ENCODE measurements at places on chromosomes 7 and 10.

DNA sequence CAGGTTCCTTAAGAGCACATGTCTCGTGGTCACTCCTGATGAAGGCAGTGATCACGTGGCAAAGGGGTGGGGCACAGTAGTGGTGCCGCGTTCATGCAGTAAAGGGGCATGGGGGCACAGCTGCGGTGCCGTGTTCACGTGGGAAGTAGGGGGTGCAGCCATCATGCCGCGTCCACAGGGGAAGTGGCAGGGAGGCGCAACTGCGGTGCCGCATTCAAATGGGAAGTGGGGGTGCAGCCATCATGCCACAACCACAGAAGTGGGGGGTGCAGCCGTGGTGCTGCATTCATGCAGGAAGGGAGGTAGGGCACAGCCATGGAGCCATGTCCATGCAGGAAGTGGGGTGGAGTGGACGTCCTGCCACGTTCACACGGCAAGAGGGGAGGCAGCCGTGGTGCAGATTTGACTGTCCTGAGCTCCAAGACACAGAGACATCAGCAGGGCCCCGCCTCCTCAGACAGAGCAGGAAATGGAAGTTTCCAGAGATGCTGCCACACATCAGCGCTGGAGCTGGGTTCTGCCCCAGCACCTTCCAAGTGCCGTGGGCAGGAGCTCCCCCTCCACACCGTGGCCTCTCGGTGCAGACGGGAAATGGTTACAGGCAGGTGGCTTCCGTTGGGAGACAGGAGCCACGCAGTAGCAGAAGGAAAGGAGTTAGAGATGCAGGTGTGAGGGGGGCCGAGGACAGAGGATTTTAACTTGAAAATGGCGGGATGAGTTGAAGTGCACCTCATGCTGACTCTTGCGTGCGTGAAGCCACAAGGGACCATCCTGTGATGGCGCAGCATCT, 95.0 kb upstream of the DDC start:
- peak; percentile 80 for DNase-seq

DNA sequence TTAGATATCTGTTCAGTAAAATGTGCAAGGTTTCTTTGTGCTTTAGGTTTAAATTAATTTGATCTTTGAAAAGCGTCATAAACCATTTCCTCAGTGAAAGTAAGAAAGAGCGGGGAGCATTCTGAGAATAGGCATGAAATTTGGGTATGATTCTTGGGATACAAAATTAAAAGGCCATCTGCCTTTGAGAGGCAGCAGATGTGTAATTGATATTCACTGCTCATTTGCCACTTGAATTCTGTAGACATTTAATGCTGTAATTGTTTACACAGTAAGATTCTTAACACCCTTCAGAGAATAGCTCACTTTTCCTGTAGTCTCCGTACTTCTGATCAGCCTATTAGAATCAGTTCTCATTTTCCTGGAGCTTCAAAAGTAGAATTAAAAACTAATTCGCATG, 18.7 kb downstream of the FRMD4A start:
- DNase-seq, result no peak

DNA sequence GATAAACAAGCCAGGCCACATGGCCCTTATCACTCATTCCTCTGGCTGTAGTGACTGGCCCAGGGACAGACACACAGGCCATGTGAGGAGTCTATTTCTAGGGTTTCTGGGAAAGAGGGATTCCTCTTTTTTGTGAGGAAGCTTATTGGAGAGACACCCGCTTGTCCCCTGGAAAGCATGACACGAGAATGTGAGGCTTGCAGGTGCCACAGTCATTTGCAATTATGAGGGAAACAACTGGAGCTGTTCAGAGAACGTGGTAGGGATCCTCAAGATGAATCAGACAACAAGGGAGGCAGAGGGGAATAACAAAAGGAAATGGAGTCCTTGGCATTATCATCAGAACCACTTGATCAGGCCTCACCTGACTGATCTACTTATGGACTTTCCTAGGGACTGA, 64.5 kb downstream of the ADCYAP1R1 start:
- no peak for DNase-seq

DNA sequence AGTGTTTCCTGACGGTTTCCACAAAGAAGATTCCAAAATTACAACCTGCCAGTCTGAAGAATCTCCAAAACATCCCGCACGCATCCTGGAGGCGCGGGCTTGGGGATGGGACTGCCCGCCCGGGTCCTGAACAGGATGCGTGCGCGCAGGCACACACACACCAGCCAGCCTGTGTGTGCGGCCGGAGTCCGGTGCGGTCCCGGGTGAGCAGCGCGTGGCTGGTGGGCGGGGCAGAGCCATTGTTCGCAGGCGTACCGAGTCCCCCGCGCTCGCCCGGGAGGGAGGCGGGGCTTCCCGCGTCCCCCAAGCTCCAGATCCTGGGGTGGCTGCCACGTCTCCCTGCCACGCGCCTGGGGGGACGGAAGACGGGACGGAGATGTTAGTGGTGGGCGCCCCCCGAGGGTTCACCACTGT, 675 bp upstream of the SCD start:
- DNase-seq, result peak; percentile 91

DNA sequence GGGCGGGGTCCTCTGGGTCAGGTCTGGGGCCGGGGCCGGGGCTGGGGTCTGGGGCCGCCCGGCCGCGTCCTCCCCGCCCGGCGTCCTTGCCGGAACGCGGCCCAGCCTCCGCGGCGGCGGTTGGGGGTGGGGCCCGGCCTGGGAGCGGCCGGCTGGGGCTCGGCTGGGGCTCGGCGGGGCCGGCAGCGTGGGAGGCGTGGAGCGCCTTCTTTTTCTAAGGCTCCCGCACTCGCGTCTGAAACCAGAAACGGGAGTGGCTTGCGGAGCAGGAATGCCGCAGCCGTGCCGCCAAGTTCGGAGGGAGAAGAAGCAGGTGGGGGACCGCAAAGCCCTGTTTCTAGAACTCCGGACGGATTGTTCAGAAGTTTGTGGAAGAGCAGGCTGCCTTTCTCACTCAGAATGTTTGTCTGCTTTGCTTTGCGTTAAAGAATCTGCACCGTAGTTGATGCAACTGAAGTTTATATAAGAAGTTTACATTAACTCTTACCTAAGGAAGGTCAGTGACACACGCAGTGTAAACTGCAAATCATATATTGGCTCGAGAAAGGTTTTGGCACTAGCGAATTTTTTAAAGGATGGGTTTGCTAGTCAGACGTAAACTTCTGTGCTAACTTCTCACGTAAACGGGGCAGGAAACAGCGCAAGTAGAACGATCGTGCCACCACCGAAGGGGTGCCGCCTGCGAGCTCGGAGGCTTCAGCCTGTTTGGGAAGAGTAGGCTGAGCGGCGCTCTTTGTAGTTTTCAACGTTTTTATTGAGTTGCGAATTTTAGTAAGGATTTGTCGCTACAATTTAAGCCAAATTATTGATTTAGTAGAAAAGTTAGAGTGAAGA, 729 bp downstream of the DNAJB6 start:
- peak; percentile 79 for DNase-seq

DNA sequence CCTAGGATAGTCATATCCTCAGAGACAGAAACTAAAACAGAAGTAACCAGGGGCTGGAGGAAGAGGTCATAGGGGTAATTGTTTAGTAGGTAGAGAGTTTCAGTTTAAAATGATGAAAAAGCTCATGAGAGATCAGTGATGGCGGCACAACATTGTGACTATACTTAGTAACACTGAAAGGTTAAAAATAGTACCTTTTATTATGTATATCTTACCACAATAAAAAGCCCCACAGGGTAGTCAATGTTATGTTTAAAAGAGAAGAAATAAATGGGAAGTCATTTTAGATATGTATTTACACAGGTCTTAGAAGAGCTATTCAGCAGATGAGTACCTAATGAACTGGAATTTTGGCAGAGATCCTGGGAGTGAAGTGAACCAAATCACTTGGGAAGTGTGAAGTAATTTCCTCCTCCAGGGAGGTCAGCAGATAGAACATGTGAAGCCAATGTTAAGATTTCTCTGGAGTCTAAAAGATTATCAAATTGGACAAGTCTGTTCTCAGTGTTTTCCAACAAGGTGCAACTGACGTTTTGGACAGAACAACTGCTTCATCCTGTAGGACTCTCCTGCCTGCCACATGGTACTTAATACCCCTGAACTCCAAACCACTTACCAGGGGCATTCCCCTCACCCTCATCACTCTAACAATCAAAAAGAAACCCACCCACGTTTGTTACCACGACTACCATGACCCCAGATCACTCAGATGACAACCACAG, 6.4 kb downstream of the CDCA7L start:
- peak; percentile 90 for DNase-seq

GRCh38 chr7:66238773-66239466, 33.8 kb downstream of the TPST1 start:
- no peak for DNase-seq

GRCh38 chr7:76071316-76072242, 23.7 kb downstream of the MDH2 start:
- DNase-seq, result no peak

DNA sequence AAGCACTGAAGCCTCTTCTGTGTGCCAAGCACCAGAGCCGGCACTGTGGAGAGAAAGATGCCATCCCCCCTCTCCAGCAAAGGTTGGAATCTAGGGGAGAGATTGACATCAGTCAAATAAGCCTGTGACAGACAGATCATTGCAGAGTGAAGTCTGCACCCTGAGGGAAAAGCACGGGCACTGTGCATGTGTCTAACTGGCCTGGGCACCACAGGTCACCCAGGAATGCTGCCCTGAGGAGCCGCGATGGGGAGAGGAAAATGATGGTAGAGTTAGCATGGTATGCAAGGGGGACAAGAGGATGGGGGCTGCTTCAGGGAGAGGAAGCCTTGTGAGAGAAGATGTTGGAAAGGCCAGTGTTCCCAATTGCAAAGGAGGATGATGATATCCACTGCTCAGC, 261.0 kb downstream of the GRID1 start:
- no peak for DNase-seq

GRCh38 chr7:113698556-113699220, 220.1 kb downstream of the PPP1R3A start:
- peak; percentile 7 for DNase-seq

DNA sequence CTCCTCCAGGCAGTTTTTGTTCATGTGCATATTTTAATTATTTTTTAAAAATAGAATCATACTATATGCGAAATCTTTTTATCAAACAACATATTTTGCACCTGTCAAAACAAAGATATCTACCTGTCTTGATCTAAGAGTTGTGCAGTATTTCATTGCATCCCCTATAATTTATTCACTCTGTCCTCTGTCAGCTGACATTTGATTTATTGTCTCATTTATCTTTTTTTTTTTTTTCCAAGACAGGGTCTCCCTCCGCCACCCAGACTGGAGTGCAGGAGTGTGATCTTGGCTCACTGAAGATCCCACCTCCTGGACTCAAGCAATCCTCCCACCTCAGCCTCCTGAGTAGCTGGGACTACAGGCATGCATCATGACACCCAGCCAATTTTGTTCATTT, 49.0 kb downstream of the PRLHR start:
- no peak for DNase-seq

GRCh38 chr7:55641273-55641691, 69.0 kb upstream of the VOPP1 start:
- peak; percentile 42 for DNase-seq

DNA sequence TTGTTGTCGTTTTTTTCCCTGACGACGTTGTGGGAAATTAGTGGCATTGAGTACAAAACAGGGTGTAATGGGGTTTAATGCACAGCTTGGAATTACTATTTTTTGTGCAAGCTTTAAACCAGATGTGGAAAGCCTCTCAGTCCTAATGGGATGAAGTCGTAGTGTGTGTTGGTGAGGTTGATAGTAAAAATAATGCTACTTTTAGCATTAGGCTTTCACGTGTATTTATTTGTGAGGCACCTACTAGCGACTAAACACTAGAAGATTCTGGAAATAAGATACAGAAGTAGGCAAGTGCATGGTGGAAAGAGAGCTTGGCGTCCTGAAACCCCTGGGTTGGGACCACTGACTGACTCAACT, 588 bp upstream of the ORC5 start:
- no peak for DNase-seq

GRCh38 chr7:44117801-44118429, 5.4 kb downstream of the POLD2 start:
- no peak for DNase-seq

- DNase-seq, result no peak
These were observed 83.5 kb downstream of the RABGEF1 start for GRCh38 chr7:66824041-66824440.

DNA sequence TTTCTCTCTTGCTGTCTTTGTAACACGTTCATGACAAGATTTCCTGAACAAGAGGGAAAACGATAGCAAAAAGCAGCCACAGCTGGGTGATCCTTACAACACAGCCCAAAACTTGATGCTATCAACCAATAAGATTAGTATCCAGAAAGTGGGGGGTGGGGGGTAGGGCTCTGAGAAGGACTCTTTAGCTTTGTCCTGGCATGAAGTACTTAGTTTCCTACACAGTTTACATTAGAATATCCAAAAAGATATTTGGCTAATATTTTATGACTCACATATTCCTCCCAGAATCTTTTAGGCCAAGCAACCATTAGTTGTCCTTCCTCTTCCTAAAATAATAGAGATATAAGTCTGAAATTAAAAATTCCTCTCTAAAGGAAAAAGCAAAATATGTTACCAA, 22.9 kb upstream of the LRRC17 start:
- no peak for DNase-seq

DNA sequence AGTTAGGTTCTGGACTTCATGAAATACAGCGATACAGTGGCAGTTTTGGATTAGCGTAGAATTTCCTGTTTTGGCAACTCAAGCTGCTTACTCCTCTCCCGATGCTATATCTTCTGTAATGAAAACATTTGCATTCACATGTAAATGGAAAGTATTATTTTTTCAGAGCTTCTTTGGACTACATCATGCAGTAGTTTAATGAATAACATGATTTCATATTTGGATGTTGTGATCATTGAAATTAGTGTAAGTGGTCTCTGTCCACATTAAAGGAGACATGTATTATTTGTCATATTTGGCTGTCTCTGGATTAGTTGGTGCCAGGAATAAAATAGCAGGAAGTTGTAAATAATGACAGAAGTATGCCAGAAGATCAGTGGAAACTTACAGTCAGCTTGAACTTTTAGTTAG, 331.6 kb downstream of the GFRA1 start:
- no peak for DNase-seq

- DNase-seq, result no peak
These were observed 53.5 kb downstream of the ZNF37A start for GRCh38 chr10:38147686-38148085.

DNA sequence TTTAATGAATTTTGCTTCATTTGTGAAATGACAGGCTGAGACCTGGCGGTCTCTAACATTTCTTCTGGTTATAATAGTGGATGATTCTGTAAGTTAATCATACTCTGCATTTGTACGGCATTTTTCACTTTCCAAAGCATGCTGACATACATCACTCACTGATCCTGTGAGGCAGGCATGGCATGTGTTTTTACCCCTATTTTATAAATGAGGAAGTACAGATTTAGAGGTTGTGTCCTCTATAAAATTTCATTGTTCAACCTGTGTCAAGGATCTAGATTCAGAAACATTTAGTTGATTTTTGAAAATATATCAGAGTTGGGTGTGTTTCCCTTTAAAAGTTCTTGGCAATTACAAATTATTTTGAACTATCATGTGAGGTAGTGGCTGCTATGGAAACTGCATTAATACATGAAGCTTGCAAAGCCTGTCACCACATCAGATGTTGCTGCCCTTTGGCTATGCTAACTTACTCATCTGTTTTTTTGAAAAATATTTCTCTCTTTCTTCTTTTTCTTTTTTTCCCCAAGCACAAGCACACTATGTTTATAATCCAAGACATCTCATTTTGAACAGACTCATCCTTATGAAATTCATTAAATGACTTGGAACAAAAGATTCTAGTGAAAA, 172.7 kb downstream of the GNAI1 start:
- DNase-seq, result no peak

GRCh38 chr7:106657085-106657991, 3.6 kb downstream of the CCDC71L start:
- DNase-seq, result no peak

Data from activated CD8-positive, alpha-beta T cell treated with anti-CD3 and anti-CD28 coated beads for 36 hours (primary cell).